ENCODE measurements at places on chromosomes 3 and 15. TPM values are rescaled to one million over a fixed set of nuclear protein-coding genes. Genes with fewer than 3 reads are reported as not detected.

Gene RCN2
- 69.9 TPM for total RNA-seq

Gene CD200
- not detected for total RNA-seq

Gene MTFMT
- total RNA-seq: 25.7 TPM

Gene SPATA12
- total RNA-seq: 0.47 TPM

Gene ZBTB20
- total RNA-seq: 0.76 TPM

Gene GPR87
- total RNA-seq: 1.7 TPM

All from A549 treated with CORT108297 at 1 μM for 4 hours (cell line).